ENCODE measurements at places on chromosomes 12 and 14.

GRCh38 chr12:25187781-25188180, 7.2 kb downstream of the DNAI7 start:
- no peak for DNase-seq

DNA sequence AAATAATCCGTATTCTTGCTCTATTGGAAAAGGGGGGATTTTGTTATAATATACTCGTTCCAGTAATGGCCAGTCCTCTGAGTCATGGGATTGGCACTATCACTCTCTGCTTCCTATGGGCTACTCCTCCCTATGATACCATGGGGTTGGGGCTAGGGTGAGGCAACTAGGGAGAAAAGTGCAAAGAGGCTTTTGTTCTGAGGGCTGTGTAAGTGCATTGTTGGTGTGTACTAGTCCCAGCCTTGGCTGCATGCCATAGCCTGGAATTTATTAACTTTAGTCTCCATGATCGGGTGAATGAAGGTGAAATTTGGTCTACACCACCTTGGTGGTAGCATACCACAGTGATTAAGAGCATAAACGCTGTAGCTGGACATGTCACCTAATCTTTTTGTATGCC, 247.6 kb downstream of the RPAP3 start:
- DNase-seq: no peak

DNA sequence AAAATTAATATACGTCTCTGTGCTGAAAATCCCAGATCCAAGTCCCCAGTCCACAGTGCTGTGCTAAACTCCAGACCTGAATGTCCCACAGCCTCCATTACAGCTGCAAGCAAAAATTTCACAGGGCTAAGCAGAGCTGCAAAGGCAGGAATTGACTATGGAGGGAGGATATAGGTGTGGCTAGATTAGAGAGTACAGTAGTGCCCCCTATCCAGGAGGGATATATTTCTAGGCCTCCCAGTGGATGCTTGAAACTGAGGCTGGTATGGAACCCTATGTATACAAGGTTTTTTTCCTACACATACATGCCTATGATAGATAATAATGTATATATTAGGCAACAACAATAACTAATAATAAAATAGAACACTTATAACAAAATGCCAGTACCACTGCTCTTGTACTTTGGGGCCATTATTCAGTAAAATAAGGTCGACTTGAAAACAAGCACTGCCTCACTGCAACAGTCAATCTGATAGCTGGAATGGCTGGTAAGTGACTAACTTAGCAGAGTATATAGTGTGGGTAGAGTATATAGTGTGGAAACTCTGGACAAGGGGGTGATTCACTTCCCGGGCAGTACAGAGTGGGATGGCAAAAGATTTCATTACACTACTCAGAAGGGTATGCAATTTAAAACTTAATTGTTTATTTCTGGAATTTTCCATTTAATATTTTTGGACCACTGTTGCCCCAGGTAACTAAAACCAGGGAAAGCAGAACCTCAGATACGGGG, 82.7 kb downstream of the C14orf132 start:
- DNase-seq: no peak

- no peak for DNase-seq
Observed at GRCh38 chr14:97306133-97306759, 509.1 kb downstream of the VRK1 start.

DNA sequence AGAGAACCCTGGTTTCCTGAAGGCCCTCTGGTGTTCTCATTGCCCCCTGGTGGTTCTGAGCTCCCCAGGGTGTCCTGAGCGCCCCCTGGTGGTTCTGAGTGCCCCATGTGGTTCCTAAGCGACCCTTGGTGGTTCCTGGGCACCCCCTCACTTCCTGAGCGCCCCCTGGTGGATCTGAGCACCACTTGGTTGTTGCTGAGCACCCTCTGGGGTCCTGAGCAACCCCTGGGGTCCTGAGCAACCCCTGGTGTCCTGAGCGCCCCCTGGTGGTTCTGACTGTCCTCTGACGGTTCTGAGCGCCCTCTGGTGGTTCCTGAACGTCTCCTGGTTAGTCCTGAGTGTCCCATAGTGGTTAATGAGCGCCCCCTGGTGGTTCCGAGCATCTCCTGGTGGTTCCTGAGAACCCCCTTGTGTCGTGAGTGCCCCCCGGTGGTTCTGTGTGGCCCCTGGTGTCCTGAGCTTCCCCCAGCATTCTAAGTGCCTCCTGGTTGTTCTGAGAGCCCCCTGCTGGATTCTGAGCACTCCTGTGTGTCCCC, 568.3 kb downstream of the TMEM121 start:
- no peak for DNase-seq

GRCh38 chr12:11555743-11556625, 93.5 kb upstream of the ETV6 start:
- no peak for DNase-seq

DNA sequence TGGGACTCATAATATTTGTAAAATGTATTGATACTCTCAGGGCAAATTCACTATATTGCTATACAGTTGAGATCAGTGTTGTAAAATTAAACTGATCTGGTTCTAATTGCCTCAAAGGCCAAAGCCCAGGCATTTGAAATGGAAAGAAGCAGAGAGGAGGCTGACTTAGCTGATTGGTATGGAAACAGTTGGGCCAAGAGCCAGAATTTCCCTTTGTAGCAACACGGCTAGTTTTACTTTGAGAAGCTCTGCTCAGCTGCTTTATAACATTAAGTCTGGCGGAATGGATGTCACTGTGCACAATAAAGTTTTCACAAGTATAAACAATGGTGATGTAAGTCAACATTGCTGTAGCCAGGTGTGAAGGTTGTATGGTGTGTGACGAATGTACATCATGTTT, 186.4 kb downstream of the MSRB3 start:
- no peak for DNase-seq
